ENCODE measurements at places on chromosomes 4 and X. TPM values are rescaled to one million over a fixed set of nuclear protein-coding genes. Genes with fewer than 3 reads are reported as not detected.

PIR gene
- 10.0 TPM for total RNA-seq

TLR2 gene
- 0.40 TPM for total RNA-seq

HSD17B13 gene
- not detected for total RNA-seq

GRCh38 chr4:139188648-139189416 lies 11.8 kb upstream of the ELF2 start:
- no peaks in the 10 kb centered on the region for H3K27me3 ChIP-seq
- DNase-seq, result no peak
- H3K36me3 ChIP-seq, result no peaks in the 10 kb centered on the region
- no peak overlapping the region for H3K27ac ChIP-seq

DNA sequence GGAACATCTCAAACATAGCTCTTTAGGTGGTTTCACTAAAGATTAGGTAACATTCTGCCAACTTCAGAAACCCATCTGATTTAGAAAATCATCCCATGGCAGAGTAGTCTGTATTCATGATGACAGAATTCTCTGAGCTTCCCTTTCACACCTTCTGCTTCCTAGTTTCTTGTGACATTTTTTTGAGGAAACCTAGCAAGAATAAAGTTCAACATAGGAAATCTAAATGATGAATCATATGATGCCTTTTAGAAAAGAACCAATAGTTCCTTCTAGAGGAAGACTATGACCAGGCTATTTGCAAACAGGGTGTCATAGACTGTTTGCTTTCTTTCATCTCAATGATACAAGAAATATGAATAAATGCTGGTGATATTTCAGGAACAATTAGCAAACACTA lies 49.8 kb upstream of the CAMK2D start:
- H3K27ac ChIP-seq, result no peak overlapping the region
- no peak for DNase-seq
- no peak overlapping the region for H3K4me3 ChIP-seq
- H3K36me3 ChIP-seq, result no peaks in the 10 kb centered on the region
- no peaks in the 10 kb centered on the region for H3K4me1 ChIP-seq

DNA sequence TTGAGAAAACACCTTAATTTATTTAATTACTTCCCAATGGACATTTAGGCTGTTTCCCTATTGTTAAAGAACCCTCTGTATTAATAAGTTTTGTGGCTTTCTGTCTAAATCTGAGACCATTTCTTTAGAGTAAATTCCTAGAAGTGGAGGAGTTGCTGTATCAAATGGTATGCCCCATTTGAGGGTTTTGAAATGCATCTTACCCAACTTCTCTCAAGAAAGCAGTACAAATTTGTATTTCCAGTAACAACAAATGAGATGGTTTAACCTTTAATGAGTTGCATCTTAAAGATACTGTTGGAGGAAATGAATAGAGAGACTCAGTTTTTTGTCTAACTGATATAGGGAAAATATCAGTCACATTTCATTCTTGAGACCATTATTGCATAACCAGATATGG lies 70.5 kb upstream of the CBLL2 start:
- no peaks in the 10 kb centered on the region for H3K27me3 ChIP-seq
- H3K4me3 ChIP-seq, result no peak overlapping the region
- no peak overlapping the region for H3K27ac ChIP-seq
- H3K36me3 ChIP-seq, result no peaks in the 10 kb centered on the region

POU4F2 gene
- not detected for total RNA-seq

SPARCL1 gene
- total RNA-seq, result 138 TPM

SMC1A gene
- total RNA-seq, result 38.4 TPM

CC2D2A gene
- total RNA-seq, result 36.7 TPM

MAP3K15 gene
- total RNA-seq, result 0.14 TPM

- H3K4me3 ChIP-seq, result no peak overlapping the region
- no peak for DNase-seq
- H3K36me3 ChIP-seq, result peaks cover 47% of the 10 kb centered on the region
- H3K4me1 ChIP-seq, result peaks cover 6% of the 10 kb centered on the region
- peak overlapping the region; percentile 63 for H3K27ac ChIP-seq
- H3K27me3 ChIP-seq, result no peaks in the 10 kb centered on the region
Measured at GRCh38 chr4:184395451-184395917, 78.9 kb downstream of the IRF2 start.

C4orf50 gene
- 4.9 TPM for total RNA-seq

FGFR3 gene
- 209 TPM for total RNA-seq

- no peaks in the 10 kb centered on the region for H3K27me3 ChIP-seq
- H3K27ac ChIP-seq, result no peak overlapping the region
- no peaks in the 10 kb centered on the region for H3K36me3 ChIP-seq
- H3K4me3 ChIP-seq, result no peak overlapping the region
Measured at GRCh38 chr4:60019946-60020345, 1180.2 kb upstream of the ADGRL3 start.

DNA sequence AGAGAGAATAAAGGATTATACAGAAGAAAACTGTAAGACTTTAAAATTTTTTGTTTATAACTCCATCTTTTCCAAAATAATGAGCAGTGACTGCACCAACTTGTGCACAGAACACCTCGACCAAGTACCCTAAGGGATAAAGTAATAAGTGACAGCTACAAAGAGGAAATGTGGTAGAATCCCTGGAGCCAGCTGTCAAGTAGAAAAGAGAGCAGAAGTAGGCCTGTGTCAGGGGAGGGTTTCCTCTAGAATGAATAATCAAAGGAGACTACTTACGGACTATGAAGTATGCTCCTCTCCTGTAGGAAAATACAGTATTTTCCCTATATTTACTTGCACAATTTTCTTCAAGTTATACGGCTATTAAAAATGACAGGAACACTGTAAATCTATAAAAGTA lies 1.2 kb downstream of the EIF1AX start:
- peak overlapping the region; percentile 94 for H3K27ac ChIP-seq
- no peaks in the 10 kb centered on the region for H3K27me3 ChIP-seq
- DNase-seq, result no peak
- H3K4me1 ChIP-seq, result peaks cover 22% of the 10 kb centered on the region
- no peaks in the 10 kb centered on the region for H3K36me3 ChIP-seq

SPIN4 gene
- 4.4 TPM for total RNA-seq

LIAS gene
- 14.7 TPM for total RNA-seq

DNA sequence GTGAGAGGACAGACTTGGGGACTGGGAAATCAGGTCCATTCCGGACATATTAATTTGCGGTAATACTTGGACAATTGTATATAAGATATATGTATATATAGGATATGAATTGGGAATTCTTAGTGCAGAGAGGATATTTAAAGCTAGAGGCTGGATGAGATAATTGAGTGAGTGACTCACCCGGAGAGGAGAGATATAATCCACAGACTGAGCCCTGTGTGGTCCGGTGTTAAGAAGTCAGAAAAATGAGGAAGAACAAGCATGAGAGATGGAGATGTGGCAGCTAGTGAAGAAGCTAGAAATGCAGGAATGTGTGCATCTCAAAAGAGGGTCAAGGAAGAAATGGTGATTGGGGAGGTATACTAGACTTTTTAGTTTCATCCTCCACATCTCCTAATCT lies 336.2 kb downstream of the SLC7A11 start:
- DNase-seq, result no peak
- no peak overlapping the region for H3K27ac ChIP-seq
- H3K4me3 ChIP-seq, result no peak overlapping the region

GRCh38 chr4:43238585-43238984 lies 346.1 kb downstream of the GRXCR1 start:
- no peaks in the 10 kb centered on the region for H3K27me3 ChIP-seq
- H3K36me3 ChIP-seq, result no peaks in the 10 kb centered on the region
- no peak for DNase-seq
- H3K4me1 ChIP-seq, result no peaks in the 10 kb centered on the region
- no peak overlapping the region for H3K4me3 ChIP-seq
- H3K27ac ChIP-seq, result no peak overlapping the region

GRCh38 chr4:181991369-181992108 lies 251.7 kb upstream of the TENM3 start:
- H3K27ac ChIP-seq, result no peak overlapping the region
- no peaks in the 10 kb centered on the region for H3K36me3 ChIP-seq
- H3K4me1 ChIP-seq, result no peaks in the 10 kb centered on the region
- H3K27me3 ChIP-seq, result no peaks in the 10 kb centered on the region
- no peak overlapping the region for H3K4me3 ChIP-seq
- DNase-seq, result no peak

- no peaks in the 10 kb centered on the region for H3K4me1 ChIP-seq
- no peaks in the 10 kb centered on the region for H3K27me3 ChIP-seq
- H3K27ac ChIP-seq, result no peak overlapping the region
- H3K36me3 ChIP-seq, result no peaks in the 10 kb centered on the region
- no peak overlapping the region for H3K4me3 ChIP-seq
Measured at GRCh38 chrX:144946666-144947065, 300.6 kb upstream of the SPANXN1 start.

TEX13B gene
- total RNA-seq, result not detected

DNA sequence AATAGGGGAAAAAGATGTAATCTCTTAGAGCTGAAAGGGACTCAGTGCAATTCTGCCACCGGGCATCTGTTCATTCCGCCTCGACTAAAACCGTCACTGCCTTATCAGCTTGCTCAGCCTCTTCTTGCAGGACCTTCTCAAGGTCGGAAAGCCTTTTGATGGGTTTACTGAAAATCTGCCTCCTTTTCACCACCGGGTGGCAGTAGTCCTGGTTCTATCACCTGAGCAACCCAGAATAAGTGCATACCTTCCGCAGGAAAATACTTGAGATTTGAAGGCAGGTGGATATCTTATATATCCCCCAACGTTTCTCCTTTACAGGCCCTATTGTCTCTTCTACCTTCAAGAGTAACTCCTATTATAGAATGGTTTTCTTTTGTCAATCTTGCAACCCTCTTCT lies 103.4 kb upstream of the PAK3 start:
- H3K27ac ChIP-seq, result no peak overlapping the region
- H3K4me1 ChIP-seq, result no peaks in the 10 kb centered on the region
- no peaks in the 10 kb centered on the region for H3K36me3 ChIP-seq
- DNase-seq, result no peak
- no peak overlapping the region for H3K4me3 ChIP-seq

DNA sequence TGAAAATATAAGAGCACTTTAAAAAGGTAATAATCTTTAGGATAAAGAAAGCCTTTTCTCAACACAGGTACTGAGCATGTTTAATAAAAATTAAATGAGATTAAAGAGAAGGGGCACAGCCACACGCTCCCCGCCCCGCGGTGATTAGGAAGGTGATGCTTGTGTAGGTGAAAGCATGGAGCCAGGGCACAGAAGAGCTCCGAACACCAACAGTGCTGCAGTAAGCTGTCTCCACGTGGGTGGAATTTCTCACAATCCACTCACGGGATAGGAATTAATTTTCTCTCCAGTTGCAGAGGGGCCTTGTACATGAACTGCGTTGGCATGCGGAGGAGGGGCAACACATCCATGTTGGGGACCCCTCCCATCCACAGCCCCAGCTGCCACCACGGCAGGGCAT lies 27.0 kb downstream of the DCTD start:
- H3K4me1 ChIP-seq, result no peaks in the 10 kb centered on the region
- H3K4me3 ChIP-seq, result no peak overlapping the region
- H3K36me3 ChIP-seq, result peaks cover 22% of the 10 kb centered on the region

SMARCA1 gene
- total RNA-seq, result 11.4 TPM

DNA sequence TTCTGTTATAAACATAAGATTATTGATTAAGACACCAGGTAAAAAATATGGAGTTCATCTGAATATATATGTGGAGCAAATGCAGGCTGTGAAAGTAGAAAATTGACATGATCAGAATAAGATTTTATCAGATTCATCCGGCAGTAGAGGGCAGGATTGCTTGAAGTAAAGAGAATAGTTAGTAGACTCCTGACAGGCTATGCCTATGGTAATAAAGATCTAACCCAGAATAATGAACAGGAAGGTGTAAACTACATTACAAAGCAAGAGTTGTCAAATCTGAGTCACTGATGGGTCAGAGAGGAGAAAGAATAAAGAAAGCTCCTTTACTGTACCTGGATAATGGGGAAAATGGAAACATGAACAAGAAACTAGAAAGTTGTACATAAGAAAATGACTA lies 20.8 kb upstream of the TMEM184C start:
- no peaks in the 10 kb centered on the region for H3K27me3 ChIP-seq
- no peaks in the 10 kb centered on the region for H3K4me1 ChIP-seq
- no peak for DNase-seq
- no peak overlapping the region for H3K27ac ChIP-seq

DNA sequence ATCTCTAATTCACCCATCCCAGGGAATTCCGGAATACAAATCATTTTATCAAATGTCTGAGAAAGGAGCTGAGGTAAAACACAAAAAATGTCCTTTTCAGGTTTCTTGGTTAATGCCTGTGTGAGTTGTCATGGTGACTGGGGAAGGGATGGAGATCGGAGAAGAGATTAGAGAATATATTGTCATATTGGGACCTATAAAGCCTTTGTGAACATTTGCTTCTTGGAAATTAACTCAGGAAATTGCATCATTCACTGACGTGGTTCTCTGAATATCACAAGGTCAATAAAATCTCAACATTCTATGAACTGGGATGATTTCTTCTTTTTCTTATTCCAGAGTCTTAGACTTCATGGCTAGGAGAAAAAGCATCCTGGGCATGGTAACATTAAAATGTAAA lies 174.8 kb upstream of the GLRA2 start:
- H3K36me3 ChIP-seq, result no peaks in the 10 kb centered on the region
- H3K27me3 ChIP-seq, result no peaks in the 10 kb centered on the region
- no peaks in the 10 kb centered on the region for H3K4me1 ChIP-seq
- H3K4me3 ChIP-seq, result no peak overlapping the region
- no peak overlapping the region for H3K27ac ChIP-seq
- no peak for DNase-seq

PRR32 gene
- total RNA-seq, result not detected

TRAPPC11 gene
- 61.1 TPM for total RNA-seq

DNA sequence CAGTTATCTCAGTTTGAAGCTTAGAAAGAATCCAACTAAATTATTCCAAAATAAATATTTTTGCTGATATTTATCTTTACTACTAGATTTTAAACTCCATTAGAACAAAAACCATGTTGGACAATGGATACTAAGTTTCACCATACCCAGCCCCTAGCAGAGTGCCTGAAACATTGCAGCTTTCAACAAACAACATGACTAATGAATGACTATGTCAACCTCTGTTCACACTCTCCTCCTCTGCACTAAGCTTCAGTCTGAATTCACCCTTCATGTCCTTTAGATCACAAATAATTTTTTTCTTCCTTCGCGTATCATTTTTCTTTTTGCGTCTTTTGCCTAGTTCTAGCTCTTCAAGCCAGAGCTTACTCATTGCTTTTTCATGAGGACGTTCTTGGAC lies 315.2 kb downstream of the PCDH10 start:
- no peaks in the 10 kb centered on the region for H3K27me3 ChIP-seq
- no peak overlapping the region for H3K4me3 ChIP-seq
- H3K27ac ChIP-seq, result no peak overlapping the region
- DNase-seq, result no peak
